ENCODE measurements at places on chromosomes 16 and 17. TPM values are rescaled to one million over a fixed set of nuclear protein-coding genes. Genes with fewer than 3 reads are reported as not detected.

The CACNG1 gene
- total RNA-seq = not detected

DNA sequence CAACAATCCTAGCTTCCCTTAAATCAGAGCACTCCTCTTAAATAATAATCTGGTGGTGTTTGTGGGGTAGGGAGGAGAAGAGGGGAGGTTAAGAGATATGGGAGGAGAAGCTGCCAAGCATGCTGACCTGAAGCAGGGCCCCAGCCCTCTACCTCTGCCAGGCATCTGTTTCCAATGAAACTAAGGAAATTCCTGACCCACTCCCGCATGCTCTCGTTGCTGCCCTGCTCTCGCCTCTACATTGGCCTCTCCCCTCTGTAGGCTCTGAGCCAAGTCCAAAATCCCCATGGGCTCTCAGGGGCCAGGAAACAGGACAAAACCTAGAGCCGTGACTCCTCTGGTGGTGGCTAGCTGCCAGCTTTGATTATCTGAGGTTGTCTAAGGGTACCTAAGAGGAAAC lies 559.5 kb upstream of the CDH11 start:
- DNase-seq = no peak
- no peaks in the 10 kb centered on the region for H3K36me3 ChIP-seq
- no peaks in the 10 kb centered on the region for H3K4me1 ChIP-seq
- no peak overlapping the region for H3K4me3 ChIP-seq
- peaks cover 2% of the 10 kb centered on the region for H3K27me3 ChIP-seq

- H3K4me1 ChIP-seq = peaks cover 15% of the 10 kb centered on the region
- no peaks in the 10 kb centered on the region for H3K36me3 ChIP-seq
- DNase-seq = no peak
- no peak overlapping the region for H3K4me3 ChIP-seq
- H3K27ac ChIP-seq = no peak overlapping the region
- peaks cover 4% of the 10 kb centered on the region for H3K27me3 ChIP-seq
Measured at GRCh38 chr17:41103896-41104295, 1.3 kb upstream of the KRTAP4-9 start.

The ARL5C gene
- total RNA-seq = not detected

The CES1 gene
- total RNA-seq = not detected

DNA sequence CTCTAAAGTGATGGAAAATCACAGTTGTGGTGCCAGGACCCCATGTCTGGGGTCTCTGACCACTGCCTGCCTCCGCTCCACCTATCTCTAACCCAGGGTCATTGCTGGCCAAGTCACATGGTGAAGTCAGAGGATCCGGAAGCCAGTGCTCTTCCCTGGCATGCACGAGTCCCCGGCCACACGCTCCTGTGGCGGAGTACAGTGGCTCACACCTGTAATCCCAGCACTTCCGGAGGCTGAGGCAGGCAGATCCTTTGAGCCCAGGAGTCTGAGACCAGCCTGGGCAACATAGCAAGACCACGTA lies 21.5 kb upstream of the RBFOX3 start:
- no peaks in the 10 kb centered on the region for H3K36me3 ChIP-seq
- no peak overlapping the region for H3K27ac ChIP-seq
- no peak for DNase-seq

- no peak overlapping the region for H3K27ac ChIP-seq
- H3K4me3 ChIP-seq = no peak overlapping the region
- peaks cover 4% of the 10 kb centered on the region for H3K27me3 ChIP-seq
- peaks cover 2% of the 10 kb centered on the region for H3K4me1 ChIP-seq
- no peak for DNase-seq
Measured at GRCh38 chr17:79851461-79851817, 12.2 kb upstream of the CBX4 start.

GRCh38 chr17:52828621-52829020 lies 670.1 kb upstream of the CA10 start:
- DNase-seq = no peak
- no peak overlapping the region for H3K27ac ChIP-seq
- H3K4me3 ChIP-seq = no peak overlapping the region

GRCh38 chr17:34652021-34652555 lies 72.7 kb downstream of the TMEM132E start:
- no peak overlapping the region for H3K27ac ChIP-seq
- no peak overlapping the region for H3K4me3 ChIP-seq
- no peaks in the 10 kb centered on the region for H3K4me1 ChIP-seq
- no peaks in the 10 kb centered on the region for H3K36me3 ChIP-seq

DNA sequence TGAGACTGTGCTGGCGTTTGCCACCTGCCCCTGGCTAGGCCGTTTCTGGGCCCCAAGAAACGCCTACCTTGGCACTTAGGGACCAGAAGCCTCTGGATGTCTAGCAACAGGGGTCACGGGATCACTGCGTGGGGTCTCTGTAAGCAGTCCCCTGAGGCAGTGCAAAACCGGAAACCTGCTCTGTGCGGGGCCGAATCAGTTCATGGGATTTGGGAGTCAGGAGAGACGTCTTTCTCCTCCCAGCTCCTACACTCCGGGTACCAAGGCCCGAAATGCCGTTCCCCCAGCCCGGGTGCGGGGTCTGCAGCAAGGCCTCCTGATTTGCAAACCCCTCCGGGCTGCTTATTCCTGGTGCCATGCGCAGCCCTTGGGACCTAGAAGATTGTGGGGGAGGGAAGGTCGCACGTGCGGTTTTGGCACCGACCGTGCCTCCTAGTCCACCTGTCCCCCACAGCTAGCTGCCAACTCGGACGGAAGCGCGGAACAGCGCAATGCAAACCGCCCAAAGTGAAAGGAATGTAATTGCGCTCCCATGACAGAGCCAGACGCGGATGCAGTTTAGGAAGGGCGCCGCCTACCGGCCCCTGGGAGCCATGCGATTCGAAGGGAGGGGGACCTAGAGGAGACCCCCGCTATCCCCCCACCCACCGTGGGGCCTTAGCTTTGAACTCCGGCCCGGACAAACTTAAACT lies 6.5 kb downstream of the IRX5 start:
- H3K4me3 ChIP-seq = peak overlapping the region; percentile 38
- H3K27ac ChIP-seq = no peak overlapping the region
- H3K4me1 ChIP-seq = peaks cover 25% of the 10 kb centered on the region
- peaks cover 82% of the 10 kb centered on the region for H3K27me3 ChIP-seq

The CDH11 gene
- total RNA-seq = not detected

GRCh38 chr16:69927056-69927757 lies 23.9 kb upstream of the CLEC18A start:
- H3K36me3 ChIP-seq = no peaks in the 10 kb centered on the region
- H3K27me3 ChIP-seq = no peaks in the 10 kb centered on the region
- no peak overlapping the region for H3K27ac ChIP-seq
- H3K4me1 ChIP-seq = no peaks in the 10 kb centered on the region

The CCL2 gene
- total RNA-seq = not detected

GRCh38 chr16:57613514-57613913 lies 14.9 kb upstream of the ADGRG1 start:
- peaks cover 70% of the 10 kb centered on the region for H3K4me1 ChIP-seq
- no peak for DNase-seq
- H3K36me3 ChIP-seq = no peaks in the 10 kb centered on the region
- peak overlapping the region; percentile 84 for H3K27ac ChIP-seq

GRCh38 chr16:67594256-67594915 lies 32.1 kb downstream of the CTCF start:
- peaks cover 35% of the 10 kb centered on the region for H3K4me1 ChIP-seq
- H3K36me3 ChIP-seq = peaks cover 4% of the 10 kb centered on the region
- H3K27ac ChIP-seq = peak overlapping the region; percentile 61
- no peak for DNase-seq
- H3K4me3 ChIP-seq = no peak overlapping the region
- H3K27me3 ChIP-seq = no peaks in the 10 kb centered on the region

- H3K36me3 ChIP-seq = no peaks in the 10 kb centered on the region
- H3K4me1 ChIP-seq = no peaks in the 10 kb centered on the region
- no peaks in the 10 kb centered on the region for H3K27me3 ChIP-seq
Measured at GRCh38 chr17:77049440-77049839, 91.3 kb upstream of the SEC14L1 start.

The CPD gene
- total RNA-seq = 26.8 TPM

- H3K4me1 ChIP-seq = peaks cover 35% of the 10 kb centered on the region
- H3K36me3 ChIP-seq = no peaks in the 10 kb centered on the region
- H3K27me3 ChIP-seq = peaks cover 19% of the 10 kb centered on the region
Measured at GRCh38 chr17:62720126-62720850, 87.8 kb downstream of the MARCHF10 start.

DNA sequence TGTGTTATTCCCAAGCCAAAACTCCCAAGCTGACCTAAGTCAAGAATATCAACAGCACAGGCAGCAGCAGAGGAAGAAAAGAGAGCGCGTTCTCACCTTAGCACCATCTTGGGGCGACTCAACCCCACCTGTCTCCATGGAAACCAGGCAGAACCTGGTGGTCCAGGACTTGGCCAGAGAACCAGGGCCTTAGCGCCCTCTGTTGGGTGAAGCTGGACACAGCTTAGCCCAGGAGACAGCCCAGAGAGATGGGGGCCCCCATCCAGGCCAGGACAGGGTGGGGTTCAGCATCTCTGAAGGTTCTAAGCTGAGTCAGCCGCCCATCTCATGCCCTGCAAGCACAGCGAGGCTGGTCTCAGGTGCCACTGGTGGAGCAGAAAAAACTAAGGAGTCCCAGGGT lies 60.1 kb upstream of the TMEM132E start:
- peaks cover 5% of the 10 kb centered on the region for H3K27me3 ChIP-seq
- H3K27ac ChIP-seq = no peak overlapping the region
- no peak overlapping the region for H3K4me3 ChIP-seq
- peak; percentile 52 for DNase-seq
- no peaks in the 10 kb centered on the region for H3K36me3 ChIP-seq
- H3K4me1 ChIP-seq = no peaks in the 10 kb centered on the region

- H3K27me3 ChIP-seq = no peaks in the 10 kb centered on the region
- no peak overlapping the region for H3K27ac ChIP-seq
- no peak overlapping the region for H3K4me3 ChIP-seq
- no peaks in the 10 kb centered on the region for H3K36me3 ChIP-seq
- no peak for DNase-seq
Measured at GRCh38 chr17:32575852-32576251, 89.1 kb downstream of the CDK5R1 start.

- H3K4me1 ChIP-seq = peaks cover 4% of the 10 kb centered on the region
- H3K4me3 ChIP-seq = no peak overlapping the region
- no peaks in the 10 kb centered on the region for H3K27me3 ChIP-seq
- H3K27ac ChIP-seq = no peak overlapping the region
- DNase-seq = no peak
- H3K36me3 ChIP-seq = no peaks in the 10 kb centered on the region
Measured at GRCh38 chr16:72927199-72928089, 120.5 kb downstream of the ZFHX3 start.

The MPV17L gene
- total RNA-seq = 0.20 TPM

- no peak overlapping the region for H3K4me3 ChIP-seq
- H3K27ac ChIP-seq = no peak overlapping the region
- no peaks in the 10 kb centered on the region for H3K27me3 ChIP-seq
- H3K4me1 ChIP-seq = peaks cover 28% of the 10 kb centered on the region
- peaks cover 5% of the 10 kb centered on the region for H3K36me3 ChIP-seq
Measured at GRCh38 chr17:3754458-3755334, 31.0 kb downstream of the HASPIN start.

GRCh38 chr17:7216242-7217112 lies 3.2 kb downstream of the DLG4 start:
- peak overlapping the region; percentile 47 for H3K27ac ChIP-seq
- H3K4me3 ChIP-seq = peak overlapping the region; percentile 51
- peaks cover 14% of the 10 kb centered on the region for H3K36me3 ChIP-seq
- peaks cover 76% of the 10 kb centered on the region for H3K4me1 ChIP-seq
- peaks cover 4% of the 10 kb centered on the region for H3K27me3 ChIP-seq

- H3K4me3 ChIP-seq = no peak overlapping the region
- no peak for DNase-seq
- peaks cover 77% of the 10 kb centered on the region for H3K36me3 ChIP-seq
- H3K27me3 ChIP-seq = no peaks in the 10 kb centered on the region
Measured at GRCh38 chr17:42345396-42346073, 42.7 kb downstream of the STAT3 start.

DNA sequence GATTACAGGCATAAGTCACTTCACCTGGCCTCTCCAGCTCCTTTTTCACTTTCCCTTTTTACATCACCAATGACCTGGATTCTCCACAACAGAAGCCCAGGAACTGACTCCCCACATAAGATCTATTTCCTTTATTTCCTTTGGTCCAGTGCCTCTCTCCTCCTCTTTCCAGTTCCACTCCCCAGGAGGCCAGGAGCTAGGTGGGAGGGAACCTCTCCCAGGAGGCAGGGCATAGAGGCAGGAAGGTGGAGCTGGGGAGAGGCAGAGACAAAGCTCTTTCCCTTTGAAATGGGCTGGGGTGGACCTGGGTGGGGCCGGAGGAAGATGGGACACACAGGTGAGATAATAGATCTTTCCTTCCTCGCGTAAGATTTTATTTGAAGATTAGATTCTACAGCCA lies 318.3 kb upstream of the TNRC6C start:
- H3K27ac ChIP-seq = no peak overlapping the region
- no peaks in the 10 kb centered on the region for H3K36me3 ChIP-seq

GRCh38 chr16:52805559-52806168 lies 247.0 kb downstream of the CHD9NB start:
- no peaks in the 10 kb centered on the region for H3K36me3 ChIP-seq
- no peak overlapping the region for H3K4me3 ChIP-seq
- no peaks in the 10 kb centered on the region for H3K4me1 ChIP-seq
- DNase-seq = no peak
- peaks cover 4% of the 10 kb centered on the region for H3K27me3 ChIP-seq

DNA sequence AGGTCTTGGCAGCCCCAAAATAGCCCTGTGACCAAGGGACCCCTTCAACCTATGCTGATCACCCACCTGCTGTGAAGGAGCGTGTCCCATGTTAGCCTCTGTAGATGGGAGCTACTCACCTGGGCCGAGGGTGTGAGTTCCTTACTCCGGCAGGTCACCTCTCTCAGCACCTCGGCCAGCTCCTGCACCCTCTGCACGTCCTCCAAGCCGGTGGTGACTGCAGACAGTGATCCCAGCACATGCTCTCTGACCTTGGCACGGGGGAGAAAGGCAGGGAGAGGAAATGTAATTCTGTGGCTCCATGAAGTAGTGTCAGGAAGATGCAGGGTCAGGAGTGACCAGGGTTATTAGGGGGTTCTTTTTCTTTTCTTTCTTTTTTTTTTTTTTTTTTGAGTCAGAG lies 67.7 kb upstream of the BCO1 start:
- no peak overlapping the region for H3K4me3 ChIP-seq
- H3K4me1 ChIP-seq = no peaks in the 10 kb centered on the region
- peak; percentile 13 for DNase-seq
- H3K36me3 ChIP-seq = no peaks in the 10 kb centered on the region
- H3K27ac ChIP-seq = no peak overlapping the region

- peak overlapping the region; percentile 61 for H3K4me3 ChIP-seq
- peaks cover 69% of the 10 kb centered on the region for H3K27me3 ChIP-seq
- no peak overlapping the region for H3K27ac ChIP-seq
- DNase-seq = no peak
- H3K4me1 ChIP-seq = peaks cover 13% of the 10 kb centered on the region
Measured at GRCh38 chr17:48995974-48996721, 1.0 kb upstream of the IGF2BP1 start.

The NSRP1 gene
- total RNA-seq = 28.4 TPM

GRCh38 chr16:51388516-51388951 lies 237.5 kb upstream of the SALL1 start:
- H3K27me3 ChIP-seq = peaks cover 2% of the 10 kb centered on the region
- DNase-seq = no peak
- H3K4me1 ChIP-seq = no peaks in the 10 kb centered on the region
- no peak overlapping the region for H3K27ac ChIP-seq

GRCh38 chr17:28041844-28042656 lies 427 bp upstream of the NLK start:
- peak overlapping the region; percentile 77 for H3K4me3 ChIP-seq
- DNase-seq = no peak
- peaks cover 58% of the 10 kb centered on the region for H3K4me1 ChIP-seq

The CLEC18C gene
- total RNA-seq = not detected
